ENCODE measurements at places on chromosomes 7 and 10.
A peak's percentile ranks its signal among the peaks of the same experiment; 100 is the strongest.

GRCh38 chr10:24340883-24341282 lies 131.9 kb downstream of the KIAA1217 start:
- DNase-seq = no peak

- no peak for DNase-seq
Observed at GRCh38 chr7:21367081-21367480, 60.8 kb upstream of the SP4 start.

DNA sequence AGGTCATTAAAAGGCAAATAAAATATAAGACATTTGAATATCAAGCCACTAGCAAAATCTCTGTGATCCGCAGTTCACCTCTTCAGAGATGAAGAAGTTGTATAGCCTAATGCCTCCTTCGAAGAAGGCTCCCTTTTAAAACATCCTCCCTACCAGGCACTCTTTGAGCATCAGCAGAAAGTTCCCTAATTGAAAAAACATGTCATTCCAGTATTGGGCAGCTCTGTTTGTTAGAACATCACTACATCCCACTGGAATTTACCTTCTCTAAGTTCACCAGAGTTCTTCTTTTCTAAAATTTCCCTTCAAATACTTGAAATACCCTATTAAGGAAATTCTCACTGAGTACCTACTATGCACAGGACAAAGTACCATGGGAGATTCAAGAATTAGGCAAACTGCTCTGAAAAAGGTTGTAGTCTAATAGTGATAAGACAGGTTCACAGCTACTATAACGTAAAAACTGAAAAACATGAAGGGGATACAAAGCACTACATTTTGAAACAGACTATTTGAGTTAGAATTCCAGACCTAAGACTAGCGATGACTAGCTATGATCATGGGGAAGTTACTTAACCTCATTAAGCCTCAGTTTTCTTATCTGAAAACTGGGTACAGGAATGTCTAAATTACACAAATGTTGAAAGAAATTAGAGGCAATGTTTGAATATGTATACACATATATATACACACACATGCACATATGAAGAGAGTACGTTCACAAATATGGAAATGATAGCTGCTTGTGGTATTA lies 128.7 kb downstream of the ELAPOR2 start:
- no peak for DNase-seq

DNA sequence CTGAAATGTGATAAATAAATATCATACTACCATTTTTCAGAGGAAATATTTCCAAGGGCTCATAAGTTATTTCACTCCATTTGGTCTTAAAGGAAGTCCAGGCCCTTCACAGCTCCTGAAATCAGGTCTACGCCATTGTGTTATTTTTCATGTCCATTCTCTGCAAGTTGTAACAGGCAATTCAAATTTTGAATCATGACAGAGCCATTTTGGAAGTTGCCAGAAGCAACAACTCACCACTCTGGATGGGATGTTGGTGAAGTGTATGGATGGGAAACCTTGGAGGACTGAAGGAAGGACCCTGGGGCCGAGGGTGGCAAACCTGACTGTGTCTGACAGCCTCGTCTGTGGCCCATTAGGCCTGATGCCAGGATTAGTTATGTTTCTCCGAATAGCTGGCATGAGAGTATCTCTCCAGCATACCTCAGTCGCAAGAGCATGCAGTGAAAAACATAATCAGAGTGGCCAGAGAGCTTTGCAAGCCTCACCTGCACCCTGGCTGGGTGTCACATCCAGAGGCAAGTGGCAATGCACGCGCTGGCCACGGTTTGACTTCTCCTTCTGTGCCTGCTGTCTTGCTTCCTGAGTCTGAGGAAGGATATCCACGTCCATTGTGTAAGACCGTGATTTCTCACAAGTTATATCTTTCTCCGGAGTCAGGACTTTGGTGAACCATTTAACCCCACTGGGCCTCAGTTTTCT lies 87.1 kb downstream of the NRP1 start:
- no peak for DNase-seq

DNA sequence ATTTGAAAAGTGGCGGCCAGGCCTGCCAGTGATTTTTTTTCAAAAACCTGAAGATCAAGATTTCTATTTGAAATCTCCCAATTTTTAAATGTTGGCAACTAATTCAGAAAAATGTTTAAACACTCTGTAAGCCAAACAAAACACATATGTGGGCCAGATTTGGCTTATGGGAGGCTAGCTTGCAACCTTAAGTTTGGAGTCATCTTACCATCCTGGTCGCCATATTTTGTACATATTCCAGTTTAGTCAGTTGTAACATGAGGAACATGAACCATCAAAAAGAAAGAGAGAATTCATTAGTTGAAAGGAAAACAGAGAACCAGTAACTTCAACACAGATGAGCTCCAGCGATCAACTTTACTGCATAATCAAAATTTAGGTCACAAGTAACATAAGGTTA lies 115.4 kb downstream of the TMEM26 start:
- no peak for DNase-seq

- DNase-seq = no peak
Observed at GRCh38 chr10:103147645-103148044, 45.4 kb downstream of the NT5C2 start.

GRCh38 chr10:95245425-95246055 lies 45.3 kb downstream of the PDLIM1 start:
- no peak for DNase-seq

- no peak for DNase-seq
Observed at GRCh38 chr10:96269438-96270300, 1.7 kb downstream of the BLNK start.

GRCh38 chr10:80451132-80451531 lies 3.0 kb upstream of the TSPAN14 start:
- DNase-seq = no peak

DNA sequence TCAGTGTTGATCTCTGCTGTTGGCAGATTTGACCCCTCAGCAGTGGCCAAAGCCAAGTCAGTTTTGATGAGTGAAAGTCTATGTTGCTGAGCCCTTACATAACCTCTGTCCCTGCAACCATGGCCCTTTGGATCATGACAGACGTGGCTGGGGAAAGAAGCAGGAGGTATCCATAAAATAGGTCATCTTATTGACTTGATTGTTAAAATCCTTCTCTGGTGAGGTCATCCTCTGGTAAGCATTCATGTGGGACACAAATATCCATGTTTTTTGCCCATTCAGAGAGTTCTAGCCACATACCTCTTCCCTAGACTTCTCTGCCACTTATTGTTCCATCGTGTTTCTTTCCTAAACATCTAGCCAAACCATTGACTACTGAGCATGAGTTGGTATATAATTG lies 251.9 kb upstream of the PTER start:
- DNase-seq = no peak

- no peak for DNase-seq
Observed at GRCh38 chr7:64551375-64552142, 11.3 kb downstream of the ZNF680 start.

GRCh38 chr10:51106311-51106945 lies 32.1 kb downstream of the PRKG1 start:
- no peak for DNase-seq

DNA sequence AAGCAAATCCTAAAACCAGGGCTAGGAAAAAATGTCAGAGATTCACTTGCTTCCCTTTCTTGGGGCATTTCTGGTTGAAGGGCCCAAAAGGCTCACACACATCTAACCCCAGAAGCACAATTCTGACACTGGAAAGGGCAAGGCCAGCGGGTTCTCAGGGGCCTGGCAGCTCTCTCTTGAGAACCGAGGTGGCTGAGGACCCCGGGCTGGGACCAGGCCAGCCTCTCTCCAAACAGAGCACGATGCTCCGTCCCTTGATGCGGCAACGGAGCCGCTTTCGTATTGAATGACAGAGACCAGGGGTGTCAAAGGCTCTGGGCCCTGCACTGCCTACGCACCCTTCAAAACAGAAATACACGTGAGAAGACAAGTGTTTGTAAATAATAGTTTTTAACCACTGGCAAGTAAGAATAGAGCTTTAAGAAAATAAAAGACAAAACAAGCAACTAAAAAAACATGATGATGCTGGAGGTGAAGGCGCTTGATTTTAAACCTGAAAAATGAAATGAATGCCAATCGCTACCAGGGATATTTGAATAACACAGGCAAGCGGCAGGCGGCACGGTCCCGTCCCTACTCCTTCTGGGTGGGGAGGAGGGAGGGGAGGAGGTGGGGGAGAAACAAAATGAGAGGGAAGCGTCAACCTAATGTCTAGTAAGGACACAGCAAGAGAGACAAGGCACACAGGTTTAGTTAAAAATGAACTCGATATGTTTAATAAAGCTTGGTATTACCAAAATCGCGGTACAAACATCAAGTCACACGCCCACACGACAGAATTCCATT lies 68.0 kb downstream of the SLC29A4 start:
- DNase-seq = no peak

GRCh38 chr7:70416986-70417655 lies 714.8 kb upstream of the GALNT17 start:
- no peak for DNase-seq

- DNase-seq = no peak
Observed at GRCh38 chr7:120874016-120874415, 16.1 kb upstream of the TSPAN12 start.

DNA sequence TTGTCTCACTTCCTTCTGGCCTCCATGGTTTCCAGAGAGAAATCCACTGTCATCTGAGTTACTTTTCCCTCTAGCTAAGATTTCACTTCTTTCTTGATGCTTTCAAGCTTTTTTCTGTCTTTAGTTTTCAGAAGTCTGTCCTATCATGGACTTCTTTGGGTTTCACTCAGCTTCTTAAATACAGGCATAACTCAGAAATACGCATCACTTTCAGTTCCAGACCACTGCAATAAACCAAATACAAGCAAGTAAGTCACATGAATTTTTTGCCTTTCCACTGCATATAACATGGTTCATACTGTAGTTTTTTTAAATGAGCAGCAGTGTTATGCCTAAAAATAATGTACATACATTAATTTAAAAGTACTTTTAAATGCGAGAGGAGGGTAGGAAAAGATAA lies 48.7 kb downstream of the STK17A start:
- DNase-seq = no peak

DNA sequence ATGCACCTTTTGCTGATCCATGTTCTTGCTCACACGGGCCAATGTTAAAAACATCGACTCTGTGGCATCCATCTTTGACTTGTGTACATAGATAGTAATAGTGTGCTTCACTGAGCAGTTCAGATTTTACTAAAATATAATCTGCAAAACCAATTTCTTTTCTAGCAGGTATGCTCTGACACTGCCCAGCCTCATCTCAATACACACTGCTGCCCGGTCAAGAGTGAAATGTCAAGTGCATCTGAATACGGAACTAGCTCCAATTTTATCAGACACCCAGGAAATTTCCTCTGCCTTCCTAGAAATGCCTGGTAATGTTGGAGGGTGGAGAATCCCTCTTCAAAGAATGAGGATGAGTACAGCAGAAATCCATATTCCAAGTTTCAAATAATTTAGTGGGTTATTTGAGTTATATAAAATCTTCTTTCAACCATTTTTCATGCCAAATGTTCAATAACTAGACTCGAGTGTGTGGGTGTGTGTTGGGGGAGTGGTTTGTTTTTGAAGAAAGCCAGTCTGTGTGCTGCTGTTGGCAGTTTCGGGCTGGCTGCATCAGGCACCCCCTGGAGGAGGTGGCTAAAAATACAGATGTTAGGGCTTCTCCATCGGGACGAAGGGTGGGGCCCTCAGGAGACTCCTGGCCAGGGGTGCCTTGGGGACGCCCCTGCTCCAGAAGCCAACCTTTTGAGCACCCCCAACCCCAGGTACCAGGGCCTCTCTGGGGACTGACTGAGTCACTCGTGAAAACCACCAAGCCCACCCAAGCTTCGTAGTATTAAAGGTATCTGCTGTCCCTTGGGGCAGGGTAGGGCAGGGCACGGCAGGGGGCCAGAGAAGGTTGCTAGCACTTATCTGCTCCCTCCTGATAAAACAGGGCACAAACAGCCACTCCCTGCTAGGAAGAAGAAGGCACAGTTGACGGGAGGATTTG lies 15.4 kb downstream of the CTBP2 start:
- no peak for DNase-seq

GRCh38 chr10:82847242-82847641 lies 972.2 kb downstream of the NRG3 start:
- no peak for DNase-seq

- DNase-seq = no peak
Observed at GRCh38 chr10:1558906-1559305, 178.4 kb downstream of the ADARB2 start.

- DNase-seq = no peak
Observed at GRCh38 chr7:85038466-85038865, 148.4 kb downstream of the SEMA3D start.

DNA sequence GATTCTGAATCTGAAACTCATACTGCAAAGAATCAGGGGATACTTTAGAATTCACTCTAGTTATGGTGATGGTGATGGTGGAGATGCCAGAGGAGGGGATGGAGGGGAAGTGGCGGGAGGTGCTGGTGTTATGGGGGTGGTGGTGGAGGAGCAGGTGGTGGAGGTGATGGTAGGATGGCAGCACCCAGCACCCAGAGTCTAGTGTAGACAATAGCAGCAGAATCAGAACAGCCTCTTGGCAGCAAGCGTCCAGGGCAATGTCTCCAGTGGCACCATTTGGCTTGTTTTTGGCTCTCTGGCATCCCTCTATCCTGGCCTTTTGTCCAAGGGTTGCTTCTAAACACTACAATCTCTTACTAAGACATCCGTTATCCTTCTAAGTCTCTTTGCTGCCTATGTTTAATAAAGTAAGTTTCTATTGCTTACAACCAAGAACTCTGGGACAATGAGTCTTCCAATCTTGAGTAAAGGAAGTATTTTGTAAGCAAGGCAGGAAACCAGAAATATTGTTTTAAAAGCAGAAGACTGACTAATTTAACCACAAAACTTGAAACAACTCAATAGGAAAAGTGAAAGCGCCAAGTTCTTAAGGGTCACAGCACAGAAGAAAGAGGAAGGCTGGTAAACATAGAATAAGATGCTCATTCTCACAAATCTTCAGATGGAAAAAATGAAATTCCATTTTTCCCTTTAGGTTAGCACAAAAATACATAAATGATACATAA lies 42.4 kb upstream of the GDF10 start:
- DNase-seq = peak; percentile 2

All from GM04504 (cell line).